ENCODE measurements at places on chromosomes 4 and X.

- DNase-seq, result no peak
Observed at GRCh38 chr4:186342582-186342981, 76.6 kb downstream of the F11 start.

- DNase-seq, result no peak
Observed at GRCh38 chr4:2260344-2261109, 1.4 kb downstream of the MXD4 start.

- DNase-seq, result no peak
Observed at GRCh38 chr4:175953960-175954521, 111.6 kb upstream of the WDR17 start.

- DNase-seq, result no peak
Observed at GRCh38 chrX:53356186-53356585, 66.3 kb downstream of the SMC1A start.

- no peak for DNase-seq
Observed at GRCh38 chrX:31070057-31070468, 1.8 kb downstream of the FTHL17 start.

- DNase-seq, result no peak
Observed at GRCh38 chr4:52846502-52846901, 15.6 kb upstream of the RASL11B start.

DNA sequence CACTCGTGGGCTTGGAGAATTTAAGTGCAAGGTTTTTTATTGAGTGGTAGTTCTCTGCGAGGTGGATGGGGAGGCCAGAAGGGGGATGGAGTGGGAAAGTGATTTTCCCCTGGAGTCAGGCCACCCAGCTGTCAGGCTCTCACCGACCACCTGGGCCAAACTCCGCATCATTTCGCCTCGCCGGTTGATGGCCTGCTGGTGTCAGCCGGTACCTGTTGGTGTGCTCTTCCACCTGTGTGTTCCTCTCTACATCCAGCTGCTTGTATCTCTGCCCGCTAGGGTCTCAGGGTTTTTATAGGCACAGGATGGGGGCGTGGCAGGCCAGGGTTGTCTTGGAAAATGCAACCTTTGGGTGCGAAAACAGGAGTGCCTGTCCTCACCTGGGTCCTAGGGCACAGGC is 200.9 kb downstream of the DACH2 start:
- DNase-seq, result no peak

DNA sequence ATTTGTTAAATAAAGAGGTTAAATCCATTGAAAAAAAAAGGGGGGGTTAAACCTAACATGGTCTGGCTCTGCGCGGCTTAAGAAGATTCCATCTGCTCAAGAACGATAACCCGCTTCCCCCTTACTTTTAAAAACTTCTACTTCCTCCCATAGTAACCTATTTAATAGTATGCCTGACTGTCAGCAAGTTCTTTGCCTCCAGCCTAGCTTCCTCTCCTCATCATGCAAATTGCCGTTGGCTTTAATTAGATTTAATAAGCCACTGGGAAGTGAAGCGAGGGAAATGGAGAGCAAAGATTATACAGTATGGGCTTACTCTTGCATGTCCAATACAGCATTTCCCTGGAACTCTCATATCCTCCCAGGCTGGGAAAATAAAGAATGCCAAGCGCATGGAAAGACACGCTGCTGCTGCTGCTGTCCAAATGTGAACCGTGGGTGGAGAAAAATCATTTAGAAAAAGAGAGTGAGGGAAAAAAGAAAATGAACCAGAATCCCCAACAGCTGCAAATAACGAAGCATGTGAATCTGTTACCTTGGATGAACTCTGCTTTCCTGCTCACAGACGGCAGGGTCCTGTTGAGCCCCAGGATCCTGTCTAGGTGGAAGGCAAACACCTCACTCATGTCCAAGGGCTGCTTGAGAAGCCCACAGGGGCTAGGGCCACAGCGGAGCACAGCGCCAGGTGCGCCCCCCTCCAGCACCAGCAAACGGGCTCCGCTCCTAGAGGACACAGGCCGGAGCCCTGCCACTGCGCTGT is 2.7 kb downstream of the GASK1B start:
- no peak for DNase-seq

- no peak for DNase-seq
Observed at GRCh38 chrX:5876984-5877596, 351.6 kb downstream of the NLGN4X start.

DNA sequence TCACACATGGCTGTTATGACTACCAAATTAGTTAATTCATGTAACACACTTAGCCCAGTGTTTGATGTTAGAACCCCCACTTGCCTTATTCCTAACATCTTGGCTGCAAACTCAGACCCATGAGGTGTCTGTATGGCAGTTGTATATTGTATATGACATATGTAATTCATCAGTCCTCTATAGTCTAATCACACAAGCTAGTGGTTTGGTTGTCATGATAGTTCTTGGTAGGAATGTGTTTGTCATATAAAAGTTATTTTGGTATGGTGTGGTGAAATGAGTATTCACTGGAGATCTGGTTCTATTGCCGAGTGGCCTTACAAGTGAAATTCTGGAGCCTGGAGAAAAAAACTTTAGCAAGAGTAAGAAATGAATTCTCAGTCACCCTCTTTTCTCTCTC is 149.2 kb downstream of the AWAT2 start:
- no peak for DNase-seq

DNA sequence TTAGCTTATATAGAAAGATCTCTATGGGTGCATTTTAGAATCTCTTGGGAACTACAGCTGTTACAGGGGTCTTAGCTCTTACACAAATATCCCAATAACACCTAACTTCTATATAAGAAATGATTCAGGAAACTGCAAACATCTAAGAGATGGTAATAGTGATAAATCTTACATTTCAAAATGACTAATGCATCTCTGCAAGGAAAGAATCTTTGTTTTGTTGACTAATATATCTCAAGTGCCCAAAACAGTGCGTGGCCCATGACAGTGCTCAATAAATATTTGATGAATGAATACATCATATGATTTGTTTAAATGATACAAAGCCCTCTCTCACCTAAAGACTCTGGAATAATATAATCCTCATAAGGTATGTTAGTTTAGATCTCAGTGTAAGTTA is 47.5 kb downstream of the CENPE start:
- DNase-seq, result no peak

GRCh38 chr4:161350946-161351345 is 812.9 kb downstream of the FSTL5 start:
- no peak for DNase-seq

- no peak for DNase-seq
Observed at GRCh38 chrX:135697601-135698000, 15.8 kb upstream of the CT45A1 start.

DNA sequence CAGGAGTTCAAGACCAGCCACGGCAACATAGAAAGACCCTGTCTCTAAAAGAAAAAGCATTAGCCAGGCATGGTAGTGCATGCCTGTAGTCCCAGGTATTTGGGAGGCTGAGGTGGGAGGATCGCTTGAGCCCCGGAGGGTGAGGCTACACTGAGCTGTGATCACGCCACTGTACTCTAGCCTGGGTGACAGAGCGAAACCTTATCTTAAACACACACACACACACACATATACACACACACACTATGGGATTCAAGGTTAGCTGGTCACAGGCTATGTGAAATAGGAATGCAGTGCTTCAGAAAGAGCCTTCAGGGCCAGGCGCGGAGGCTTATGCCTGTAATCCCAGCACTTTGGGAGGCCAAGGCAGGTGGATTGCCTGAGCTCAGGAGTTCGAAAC is 23.5 kb downstream of the NLGN3 start:
- DNase-seq, result no peak

GRCh38 chrX:139739138-139739537 is 31.2 kb upstream of the MCF2 start:
- DNase-seq, result no peak

- no peak for DNase-seq
Observed at GRCh38 chr4:151561551-151562256, 152.7 kb downstream of the FHIP1A start.

- no peak for DNase-seq
Observed at GRCh38 chrX:74835566-74835965, 89.7 kb downstream of the NEXMIF start.

All from AG04449 (cell line).